ENCODE measurements at places on chromosomes 12 and 14.
A peak's percentile ranks its signal among the peaks of the same experiment; 100 is the strongest.

DNA sequence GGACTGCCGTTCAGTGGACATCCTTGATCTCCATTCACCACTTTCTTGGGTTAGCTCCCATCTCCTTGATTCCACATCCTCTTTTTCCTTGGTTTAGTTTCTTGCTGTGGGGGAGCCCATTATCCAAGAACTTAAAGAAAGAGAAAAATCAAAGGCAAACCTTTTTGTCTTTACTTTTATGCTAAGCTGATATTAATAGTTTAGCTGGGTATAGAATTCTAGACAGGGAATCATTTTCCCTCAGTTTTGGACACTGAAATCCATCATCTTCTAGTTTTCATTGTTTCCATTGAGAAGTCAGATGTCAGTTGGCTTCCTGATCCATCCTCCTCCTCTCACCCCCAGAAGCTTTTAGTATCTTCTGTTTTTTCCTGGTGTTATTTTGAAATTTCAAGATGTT, 8.8 kb upstream of the KIF26A start:
- no peak for DNase-seq

GRCh38 chr14:64244279-64244678, 49.9 kb downstream of the ESR2 start:
- no peak for DNase-seq

GRCh38 chr14:96914571-96915128, 117.5 kb downstream of the VRK1 start:
- DNase-seq: peak; percentile 60

DNA sequence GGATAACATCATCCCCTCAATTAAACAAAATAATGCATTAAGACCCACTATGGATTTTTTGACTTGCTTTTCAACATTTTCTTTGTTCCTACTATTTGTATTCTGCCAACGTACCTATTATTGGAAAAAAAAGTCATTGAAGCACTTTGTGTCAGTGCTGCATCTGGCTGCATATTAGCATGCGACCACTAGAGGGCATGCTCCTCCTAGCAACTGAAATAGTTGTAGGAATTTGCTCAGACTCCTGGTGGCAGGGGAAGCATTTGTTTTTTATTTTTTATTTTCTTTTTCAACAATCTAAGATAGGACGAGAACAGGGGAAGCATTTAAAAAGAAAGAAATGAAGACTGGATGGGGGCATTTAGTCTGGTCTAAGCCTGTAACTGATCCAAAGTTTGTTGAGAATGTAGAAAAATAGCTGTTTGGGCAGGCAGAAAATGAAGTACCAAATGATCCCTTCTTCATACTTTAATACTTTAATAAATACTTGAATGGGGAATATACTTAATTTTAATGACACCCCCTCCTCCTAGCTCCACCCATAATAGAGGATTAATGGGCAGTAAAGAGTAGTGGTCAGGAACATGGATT, 14.5 kb upstream of the CLEC4A start:
- DNase-seq: peak; percentile 59

DNA sequence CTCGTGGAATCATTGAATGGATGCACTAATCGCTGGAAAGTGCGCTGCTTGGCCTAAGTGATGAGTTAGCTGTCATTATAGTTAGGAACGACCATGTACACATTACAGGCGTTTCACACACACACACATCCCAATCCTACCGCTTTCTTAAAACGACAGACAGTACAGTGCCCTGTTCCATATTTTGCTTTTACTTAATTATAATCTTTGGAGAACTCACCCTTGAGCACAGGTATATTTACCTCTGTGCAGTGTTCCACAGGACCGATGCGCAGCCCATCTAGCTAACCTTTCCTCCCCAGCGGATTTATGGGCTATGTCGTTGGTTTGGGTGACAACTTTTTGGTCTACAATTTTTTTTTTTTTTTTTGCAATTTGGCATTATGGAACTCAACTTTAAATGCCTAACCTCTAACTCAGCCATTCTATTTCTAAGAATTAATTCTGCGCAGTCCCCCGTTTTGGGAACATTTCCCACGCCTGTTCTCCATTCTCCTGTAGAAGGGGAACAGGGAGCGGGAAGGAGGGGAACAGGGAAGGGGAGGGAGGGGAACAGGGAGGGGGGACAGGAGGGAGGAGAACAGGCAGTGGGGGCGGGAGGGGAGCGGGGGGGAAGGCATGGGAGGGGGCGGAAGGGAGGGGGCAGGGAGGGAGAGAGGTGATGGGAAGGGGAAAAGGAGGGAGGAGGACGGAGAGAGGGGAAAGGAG, 663 bp upstream of the ULK1 start:
- no peak for DNase-seq

- DNase-seq: no peak
These were observed 93.7 kb downstream of the B4GALNT3 start for GRCh38 chr12:553216-554000.

- DNase-seq: no peak
These were observed 2.3 kb upstream of the PAWR start for GRCh38 chr12:79692860-79693577.

DNA sequence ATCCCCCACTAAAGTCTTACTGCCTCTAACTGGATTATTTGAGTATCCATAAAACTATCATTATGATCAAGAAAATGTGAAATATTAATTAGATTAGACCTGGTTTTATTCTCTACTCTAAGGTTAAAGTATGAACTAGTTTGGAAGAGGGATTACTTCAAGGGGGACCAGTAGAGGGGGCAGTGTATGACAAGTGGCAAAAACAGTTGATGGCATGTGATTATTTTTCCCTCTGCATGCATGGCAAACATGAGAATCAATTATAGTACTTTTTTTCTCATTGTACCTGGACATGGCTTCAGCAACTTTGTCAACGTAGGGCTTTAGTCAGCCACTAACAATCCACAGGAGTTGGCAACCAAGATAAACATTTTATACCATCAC, 145.0 kb upstream of the SLC38A2 start:
- DNase-seq: no peak

DNA sequence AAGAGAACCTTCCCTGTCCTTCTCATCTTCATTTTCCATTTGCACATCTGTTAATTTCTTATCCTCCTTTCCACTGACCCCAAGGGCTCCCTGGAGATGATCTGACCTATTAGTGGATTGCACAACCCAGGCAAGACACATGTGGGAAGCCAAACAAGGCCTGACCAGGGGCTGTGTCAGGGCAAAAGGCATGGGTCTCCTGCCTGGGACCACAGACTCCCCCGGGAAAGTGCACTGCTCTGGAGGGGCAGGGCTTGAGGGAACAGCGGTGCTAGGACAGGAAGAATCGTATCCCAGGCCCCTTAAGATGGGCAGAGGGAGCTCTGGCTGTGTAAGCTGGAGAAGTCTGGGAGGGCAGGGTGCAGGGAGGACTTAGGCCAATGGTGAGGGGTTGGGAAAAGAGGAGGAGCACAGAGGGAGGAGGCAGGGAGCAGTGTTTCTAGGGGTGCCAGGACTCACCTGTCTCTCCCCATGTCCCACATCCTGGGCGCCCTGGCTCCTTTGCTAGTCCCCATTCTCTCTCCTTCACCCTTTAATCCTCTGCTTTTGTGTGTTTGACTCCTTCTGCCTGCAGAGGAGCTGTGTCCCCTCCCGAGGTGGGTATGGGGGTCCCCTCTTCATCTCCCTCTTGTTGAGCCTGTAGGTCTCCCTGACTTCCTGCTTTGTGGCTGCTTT, 25.3 kb downstream of the PLEKHG3 start:
- no peak for DNase-seq

DNA sequence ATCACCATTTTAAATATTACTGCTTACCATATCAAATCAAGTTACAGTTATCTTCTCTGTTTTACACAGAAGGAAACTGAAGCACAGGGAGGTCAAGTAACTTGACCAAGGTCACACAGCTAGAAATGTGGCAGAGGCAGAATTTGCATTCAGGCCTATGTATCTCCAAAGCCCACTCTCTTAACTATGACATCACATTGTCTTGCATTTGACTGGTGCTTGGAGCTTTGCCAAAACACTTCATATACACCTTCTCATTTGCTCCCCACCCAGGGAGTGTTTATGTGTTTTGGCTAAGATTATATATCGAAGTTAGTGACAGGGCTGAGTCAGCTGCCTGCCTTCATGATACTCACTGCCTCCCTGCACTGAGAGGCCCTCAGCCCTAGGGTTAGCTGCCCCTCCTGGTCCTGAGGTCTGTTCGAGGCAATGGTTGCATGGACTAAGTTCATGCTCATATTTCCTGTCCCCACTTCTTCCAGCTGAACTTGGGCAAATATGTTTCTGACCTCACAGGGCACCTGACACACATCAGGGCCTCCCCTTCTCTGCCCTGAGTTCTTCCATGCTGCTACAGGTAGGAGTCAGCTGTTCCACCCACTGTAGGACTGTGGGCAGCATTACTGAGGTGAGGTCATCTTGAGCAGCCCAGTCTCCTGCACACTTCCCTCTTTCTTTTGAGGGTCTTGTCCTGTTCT, 1.8 kb downstream of the GALNT6 start:
- no peak for DNase-seq

DNA sequence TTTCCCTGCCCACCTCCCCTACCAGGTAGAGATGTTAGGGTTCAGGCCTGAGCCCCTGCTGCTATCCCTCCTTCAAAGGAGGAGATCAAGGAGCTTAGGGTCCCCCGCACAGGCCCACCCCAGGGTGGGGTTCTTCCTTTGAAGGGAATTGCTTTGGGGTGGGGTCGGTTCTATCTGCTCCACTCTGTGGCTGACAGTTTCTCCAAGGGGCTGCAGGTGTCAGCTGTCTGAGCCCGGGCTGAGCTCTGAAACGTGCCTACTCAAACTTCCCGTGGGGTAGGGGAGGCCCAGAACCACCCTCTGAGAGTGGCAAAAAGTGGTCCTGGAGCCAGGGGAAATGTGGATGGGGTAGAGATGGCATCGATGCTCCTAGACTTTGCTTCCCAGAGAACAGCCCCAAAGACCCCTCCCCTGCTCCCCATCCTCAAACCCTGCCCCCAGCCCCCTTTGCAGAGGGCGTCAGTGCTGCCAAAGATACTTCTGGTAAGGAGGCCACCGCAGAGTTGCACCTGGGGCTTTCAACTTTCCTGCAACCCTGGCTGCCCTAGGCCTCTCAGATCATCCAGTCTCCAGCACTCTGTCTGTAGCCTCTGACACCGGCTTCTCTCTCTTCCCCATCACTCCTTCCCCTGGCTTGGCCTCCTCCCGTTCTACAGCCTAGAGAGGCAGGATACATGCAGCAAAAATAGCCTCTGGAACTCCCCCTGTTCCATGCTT, 6.3 kb upstream of the CD4 start:
- DNase-seq: no peak

DNA sequence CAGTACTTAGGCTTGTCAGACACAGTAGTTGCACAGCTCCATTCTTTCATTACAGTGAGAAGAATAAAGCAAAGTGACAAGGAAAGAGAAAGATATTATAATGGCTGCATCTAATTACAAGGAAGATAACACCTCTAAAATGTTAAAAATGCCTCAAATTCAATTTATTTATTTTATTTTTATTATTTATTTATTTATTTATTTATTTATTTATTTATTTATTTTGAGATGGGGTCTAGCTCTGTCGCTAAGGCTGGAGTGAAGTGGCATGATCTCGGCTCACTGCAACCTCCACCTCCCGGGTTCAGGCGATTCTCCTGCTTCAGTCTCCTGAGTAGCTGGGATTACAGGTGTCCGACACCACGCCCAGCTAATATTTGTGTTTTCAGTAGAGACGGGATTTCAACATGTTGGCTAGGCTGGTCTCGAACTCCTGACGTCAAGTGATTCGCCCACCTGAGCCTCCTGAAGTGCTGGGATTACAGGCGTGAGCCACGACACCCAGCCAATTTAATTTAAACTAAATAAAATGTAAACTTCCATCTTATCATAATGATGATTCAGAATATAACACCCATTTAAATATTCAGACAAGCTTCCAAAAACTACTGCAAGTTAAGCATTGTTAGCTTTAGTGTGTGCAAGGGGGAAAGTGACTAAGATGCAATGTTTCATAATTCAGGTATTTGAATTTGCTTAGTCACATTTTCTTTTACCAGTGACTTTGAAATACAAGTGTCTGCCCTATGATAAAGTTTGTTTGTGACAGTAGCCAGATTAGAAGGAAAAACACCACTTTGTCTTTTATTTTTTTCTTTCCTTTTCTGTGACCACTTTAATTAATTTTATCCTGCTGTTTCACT, 2.4 kb upstream of the CFAP54 start:
- no peak for DNase-seq

- no peak for DNase-seq
These were observed 467.3 kb downstream of the NRXN3 start for GRCh38 chr14:78637489-78637888.

DNA sequence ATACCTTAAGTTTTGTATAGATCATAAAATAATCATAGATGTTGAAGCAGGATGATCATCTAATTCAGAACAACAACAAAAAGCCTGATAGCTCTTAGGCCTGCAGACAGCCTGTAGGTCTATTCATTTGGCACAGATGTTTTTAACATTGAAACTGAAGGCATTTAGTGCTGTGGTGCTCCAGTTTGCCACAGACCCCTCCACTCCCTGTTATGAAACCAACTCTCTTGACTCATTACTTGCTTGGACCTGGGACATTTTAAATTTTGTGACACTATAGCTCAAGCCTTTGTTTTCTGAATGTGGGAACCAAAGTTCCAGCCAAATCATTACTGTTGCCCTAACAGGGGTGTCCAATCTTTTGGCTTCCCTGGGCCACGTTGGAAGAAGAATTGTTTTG, 9.1 kb downstream of the PRKCH start:
- DNase-seq: no peak

DNA sequence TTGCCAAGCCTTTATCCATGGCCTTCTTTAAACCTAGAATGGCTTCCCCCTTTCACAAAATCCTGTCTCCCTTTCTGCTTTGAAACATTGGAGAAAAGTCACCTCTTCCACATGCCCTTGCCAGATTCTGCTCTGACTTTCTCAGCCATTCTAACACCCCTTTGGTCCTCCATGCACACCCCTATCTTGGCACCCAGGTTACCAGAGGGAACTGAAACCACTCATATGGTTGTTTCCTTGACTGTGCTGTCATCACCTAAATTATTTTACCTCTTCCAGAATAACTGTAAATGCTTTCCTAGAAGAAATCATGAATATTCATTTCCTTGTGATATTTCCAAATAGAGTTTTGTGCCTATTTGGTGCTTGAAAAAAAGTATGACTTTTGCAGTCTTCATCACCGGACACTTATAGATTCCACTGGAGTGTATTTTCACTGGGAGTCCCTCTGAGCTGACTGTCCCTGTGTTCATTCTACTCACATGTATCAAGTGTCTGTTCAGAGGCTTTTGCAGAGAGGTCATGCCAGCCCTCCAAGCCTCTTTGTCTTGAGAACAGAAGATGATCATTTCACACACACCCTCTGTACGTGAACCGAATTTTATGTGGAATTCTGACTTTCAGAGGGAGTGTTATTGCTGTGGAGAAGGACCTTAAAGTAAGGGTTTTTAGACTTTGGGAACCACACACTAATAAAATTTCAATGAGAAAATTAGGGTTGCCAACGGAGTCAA, 74.1 kb downstream of the PLXNC1 start:
- DNase-seq: no peak

GRCh38 chr12:63668028-63668799, at the start of gene DPY19L2:
Gene DPY19L2, minus strand, starts transcription at chr12:63668493. Its CDS starts 100 bp downstream, at chr12:63668393.
- DNase-seq: peak; percentile 90

DNA sequence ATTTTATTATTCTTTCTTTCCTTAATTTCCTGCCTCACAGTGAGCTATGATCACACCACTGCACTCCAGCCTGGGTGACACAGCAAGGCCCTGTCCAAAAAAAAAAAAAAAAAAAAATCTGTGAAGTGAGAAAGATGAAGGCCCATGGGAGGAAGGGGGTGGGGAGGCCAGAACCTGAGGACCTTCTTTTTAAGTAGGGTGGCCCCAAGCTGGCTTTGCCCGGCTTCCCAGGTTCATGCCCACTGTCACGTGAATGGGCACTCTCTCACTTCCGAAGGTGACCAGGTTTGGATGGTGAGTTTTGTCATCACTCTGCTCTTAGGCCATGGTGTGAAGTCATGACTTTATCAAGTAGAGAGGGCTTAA, 82.3 kb downstream of the TNFAIP2 start:
- no peak for DNase-seq

All from NCI-H524 (cell line).